ENCODE measurements at places on chromosomes 7 and 10.

- DNase-seq: no peak
These were observed 26.7 kb upstream of the SGMS1 start for GRCh38 chr10:50650481-50650880.

- DNase-seq: no peak
These were observed 690.4 kb upstream of the NRP1 start for GRCh38 chr10:34024693-34025425.

DNA sequence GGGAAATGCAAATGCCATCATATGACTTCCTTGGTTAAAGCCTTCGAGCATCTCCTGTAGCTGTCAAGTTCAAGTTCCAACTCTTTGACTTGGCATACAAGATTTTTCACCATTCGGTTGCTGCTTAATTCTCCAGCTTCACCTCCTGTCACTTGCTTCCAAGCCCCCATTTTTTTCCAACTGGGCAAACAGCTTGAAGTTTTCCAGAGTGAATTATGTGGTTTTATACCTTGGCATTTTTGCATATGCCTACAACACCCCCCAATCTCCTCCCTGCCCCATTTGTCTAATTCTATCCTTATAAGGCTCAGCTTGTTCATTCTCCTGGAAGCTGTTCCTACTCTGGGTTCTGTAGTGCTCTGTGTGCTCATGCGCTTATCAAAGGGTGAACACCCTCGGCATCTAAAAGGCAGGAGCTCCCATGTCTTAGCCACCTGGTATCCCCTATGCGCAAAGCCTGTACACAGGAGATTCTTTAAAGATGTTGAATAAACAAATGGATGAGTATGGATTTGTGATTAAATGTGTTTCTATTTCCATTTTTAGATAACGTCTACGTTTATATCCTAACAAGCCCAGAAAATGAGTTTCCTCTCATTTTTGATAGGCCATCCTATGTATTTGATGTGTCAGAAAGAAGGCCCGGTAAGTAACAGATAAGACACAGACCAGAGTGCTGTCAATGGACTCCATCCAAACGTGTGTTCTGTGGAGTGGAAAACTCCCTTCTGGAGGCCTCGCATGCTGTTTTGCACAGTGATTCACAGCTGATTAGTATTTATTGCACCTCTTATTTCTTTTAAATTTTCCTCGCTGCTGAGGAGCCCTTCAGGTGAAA, 52.5 kb downstream of the CDHR3 start:
- DNase-seq: no peak

DNA sequence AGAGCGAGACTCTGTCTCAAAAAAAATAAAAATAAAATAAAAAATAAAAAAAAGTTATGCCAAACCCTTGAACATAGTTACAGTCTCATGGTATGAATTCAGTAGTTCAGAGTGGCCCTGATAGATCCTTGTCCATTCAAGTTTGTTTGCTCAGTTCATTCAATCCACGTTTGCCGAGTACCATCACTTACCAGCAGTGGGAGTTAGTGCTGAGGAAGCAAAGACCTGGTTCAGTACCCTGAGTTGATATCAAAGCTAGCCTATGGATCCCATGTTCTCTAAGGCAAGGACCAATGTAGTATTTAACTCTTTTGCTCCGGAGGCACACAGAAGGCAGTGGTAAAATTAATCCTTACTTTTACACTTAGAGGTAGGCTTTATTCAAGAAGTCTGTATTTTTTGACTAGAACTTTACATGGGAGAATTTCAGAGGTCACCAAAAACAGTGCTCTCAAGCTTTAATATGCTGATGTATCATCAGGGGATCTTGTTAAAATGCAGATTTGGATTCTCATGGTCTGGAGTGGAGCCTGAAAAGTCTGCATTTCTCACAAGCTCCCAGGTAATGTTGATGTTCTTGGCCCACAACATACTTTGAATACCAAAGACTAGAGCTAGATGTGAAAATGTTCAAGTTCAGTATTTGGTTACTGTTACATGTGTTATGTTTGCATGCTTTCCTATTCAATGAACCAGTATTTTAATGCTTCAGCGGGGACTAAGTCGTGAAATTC, 38.1 kb upstream of the HBP1 start:
- no peak for DNase-seq

DNA sequence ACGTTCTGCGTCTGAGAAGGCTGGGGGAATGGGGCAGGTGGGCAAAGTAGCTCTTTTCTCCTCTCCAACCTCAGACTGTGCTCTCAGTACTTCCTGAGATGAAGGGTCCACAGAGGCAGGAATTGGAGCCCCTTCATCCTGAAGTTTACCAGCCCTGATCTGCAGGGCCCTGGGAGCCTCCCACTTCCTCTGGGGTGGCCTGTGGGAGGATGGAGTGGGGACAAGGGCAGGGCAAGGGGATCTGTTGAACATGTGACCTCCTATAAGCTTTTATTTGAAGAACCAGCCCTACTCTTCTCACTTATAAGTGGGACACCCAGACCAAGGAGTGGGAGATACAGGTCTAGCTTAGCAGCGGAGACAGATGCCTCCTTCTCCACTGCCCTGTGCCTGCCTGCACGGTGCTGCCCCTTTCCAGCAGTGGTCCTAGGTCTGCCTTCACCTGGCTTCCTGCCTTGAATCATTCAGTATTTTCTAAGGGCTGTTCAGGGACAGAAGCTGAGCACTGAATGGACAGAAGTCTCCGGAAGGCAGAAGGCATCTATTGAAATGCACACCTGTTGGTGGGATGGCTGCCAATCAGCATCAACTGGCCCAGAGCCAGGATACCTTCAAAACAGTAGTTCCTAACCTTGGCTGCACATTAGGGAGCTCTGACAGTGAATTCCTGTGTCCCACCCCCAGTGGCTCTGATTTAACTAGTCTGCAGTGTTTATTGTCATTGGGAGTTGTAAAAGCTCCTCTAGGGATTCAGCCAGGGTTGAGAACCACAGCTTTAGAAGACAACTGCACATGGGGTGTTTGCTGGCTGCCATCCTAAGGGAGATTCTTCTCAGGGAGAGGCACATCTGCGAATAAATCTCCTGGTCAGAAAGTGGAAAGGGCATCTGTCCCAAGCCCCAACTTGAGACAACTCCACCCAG, 2.7 kb upstream of the ARHGAP22 start:
- DNase-seq: no peak

DNA sequence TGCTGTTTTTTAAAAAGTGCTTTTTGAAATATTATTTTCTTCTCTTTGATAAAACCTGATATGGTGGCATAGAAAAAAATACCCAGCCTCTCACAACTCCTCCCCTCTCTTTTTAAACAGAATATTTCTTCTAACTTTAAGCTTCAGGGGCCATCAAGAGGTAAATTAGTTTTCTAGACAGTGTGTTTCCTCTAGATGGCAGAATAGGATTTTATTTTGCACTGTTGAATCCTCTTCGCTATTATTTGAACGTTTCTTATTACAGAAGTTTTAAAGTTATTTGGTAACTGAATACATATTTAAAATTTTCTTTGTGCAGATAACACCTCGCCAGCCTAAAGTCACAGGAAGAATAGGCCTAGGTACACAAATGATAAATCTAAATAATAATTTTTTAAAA, 30.3 kb downstream of the ARL5B start:
- no peak for DNase-seq

DNA sequence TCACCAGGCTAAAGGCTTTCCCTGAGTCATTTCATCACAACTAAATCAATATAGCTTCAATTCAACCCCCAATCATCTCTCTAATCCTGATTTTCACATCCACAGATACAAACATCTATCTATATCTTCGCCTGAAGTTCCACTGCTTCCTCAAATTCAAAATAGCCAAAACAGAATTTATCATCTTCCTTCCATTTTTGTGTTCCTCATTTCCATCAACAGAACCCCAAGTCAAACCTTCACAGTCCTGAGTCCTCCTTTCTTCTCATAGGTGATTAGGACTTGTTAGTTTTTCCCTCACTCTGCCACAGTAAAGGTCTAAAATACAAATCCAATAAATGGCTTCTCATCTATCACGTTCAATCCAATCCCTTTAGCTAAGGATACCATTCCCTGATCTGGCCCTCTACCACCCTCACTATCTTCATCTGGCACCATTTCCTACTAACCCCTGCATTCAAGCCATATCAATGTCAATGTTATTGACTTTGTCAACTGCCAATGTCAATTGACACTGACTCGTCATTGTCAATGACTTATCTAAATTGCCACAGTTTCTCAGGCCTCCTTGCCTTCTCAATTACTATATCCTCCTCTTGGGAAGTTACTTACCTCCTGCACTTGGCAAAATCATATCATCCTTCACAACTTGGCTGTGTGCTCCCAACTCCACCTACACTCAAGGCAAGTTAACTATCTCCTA, 2.6 kb downstream of the HYCC1 start:
- no peak for DNase-seq

DNA sequence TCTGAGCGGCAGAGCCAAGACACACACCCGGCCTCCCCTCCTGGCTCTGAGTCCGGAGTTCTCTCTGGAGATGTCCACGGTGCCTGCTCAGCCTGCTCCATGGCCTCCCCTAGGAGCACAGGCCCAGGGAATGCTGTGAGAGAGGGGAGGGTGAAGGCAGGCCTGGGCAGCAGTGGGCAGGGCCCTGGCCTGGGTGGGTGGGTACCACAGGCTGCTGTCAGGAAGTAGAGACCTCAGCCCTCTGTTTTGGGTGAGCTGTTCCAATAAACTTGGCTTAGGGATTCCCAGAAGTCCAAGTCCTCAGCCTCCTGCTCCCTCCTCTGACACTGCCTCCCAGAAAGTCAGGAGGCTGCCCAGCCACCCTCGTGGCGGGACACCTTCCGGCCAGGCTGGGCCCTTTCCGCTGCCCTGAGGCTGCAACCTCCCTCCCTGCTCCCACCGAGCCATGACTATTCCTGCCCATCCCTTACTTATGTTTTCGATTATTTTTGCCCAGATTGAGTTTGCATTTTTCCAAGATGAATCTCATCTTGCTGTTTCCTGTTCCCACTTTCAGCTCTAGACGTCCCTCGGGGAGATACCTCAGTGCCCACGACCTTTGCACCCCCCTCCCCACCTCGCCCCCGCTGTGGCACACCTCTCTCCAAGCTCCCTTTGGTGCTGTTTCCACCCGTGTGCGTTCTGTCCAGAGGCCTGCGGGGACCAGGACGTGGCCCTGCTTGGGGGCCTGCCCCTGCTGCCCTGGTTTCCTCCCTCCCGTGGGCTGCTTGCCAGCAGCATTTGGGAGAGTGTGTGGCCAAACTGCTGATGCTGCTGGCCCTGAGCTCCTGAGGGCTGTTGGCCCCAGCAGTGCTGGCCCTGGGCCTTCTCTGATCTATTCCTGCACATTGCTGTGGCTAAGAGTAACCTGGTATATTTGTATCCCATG, 5.8 kb upstream of the POLM start:
- DNase-seq: no peak

DNA sequence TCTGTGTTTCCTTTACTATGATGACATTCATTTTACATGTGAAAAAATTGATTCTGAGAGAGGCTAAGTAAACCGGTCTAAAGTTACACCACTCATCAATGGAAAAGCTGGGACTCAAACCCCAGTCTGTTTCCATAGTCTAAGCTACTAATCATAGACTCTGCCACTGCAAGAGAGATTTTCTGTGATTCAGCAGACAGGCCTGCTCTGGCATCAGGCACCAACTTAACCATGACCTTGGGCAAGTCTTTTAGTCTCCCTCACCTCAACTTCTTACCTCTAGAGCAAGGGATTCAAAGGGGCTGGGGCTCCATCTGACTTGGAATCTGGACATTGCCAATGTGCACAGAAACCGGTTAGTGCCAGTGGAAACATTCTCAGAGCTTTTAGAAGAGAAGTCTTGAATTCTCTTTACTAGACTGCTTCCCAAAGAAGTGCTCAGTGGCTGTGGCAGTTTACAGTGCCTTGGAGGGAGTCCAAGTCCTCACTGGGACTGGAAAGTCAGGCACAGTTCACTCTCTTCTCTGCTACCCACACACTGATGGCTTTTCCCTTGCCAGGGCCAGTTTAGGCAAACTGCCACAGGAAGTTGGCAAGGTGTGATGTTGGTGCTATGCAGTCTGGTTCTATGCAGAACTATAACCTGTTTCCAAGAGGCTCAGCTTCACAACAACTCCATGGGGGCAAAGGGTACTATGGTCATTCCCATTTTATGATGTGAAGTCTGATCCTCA, 4.5 kb upstream of the BLNK start:
- no peak for DNase-seq

DNA sequence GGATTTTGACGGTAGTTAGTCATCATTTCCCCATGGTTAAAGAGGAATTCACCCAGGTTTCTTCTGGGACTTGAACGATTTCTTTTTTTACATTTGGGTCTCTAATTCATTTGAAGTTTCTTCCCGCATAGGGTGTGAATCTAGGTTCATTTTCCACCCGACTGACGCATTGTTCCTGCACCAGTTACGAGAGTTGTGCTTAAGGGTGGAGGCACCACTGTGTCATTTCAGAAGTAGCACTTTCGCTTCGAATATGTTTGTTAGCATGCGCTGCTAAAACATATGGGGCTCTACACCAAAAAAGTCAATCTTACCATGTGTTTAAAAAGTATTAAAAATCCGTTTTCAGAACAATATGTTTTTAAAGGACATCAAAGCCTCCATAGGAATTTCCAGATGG, 140.3 kb downstream of the VIPR2 start:
- no peak for DNase-seq

- no peak for DNase-seq
These were observed 84.9 kb downstream of the RPS24 start for GRCh38 chr10:78118591-78118990.

DNA sequence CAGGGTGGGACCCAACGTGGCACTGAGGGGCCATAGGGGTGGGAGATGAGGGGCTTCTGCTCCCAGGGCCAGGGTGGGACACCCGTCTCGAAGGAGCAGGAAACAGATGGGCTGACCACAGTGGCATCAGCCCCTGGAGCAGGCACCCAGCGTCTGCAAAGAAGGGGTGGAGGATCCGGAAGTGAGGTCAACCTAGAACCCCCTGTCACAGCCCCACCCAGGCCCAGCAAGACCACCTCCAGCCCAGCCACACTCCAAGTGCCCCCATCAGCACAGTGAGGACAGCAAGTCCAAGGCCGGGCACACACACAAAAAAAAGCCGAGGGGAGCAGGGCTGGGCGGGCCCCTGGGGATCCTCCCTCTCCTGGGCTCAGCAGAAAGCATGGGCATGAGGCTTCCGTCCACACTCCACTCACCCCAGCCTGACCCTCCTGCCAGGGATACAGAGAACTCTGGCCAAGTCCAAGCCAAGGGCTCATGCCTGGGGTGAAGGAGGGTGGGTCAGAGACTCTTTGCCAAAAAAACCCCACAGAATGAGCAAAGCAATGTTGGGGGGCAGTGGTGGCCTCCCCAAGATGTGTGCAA, 111.0 kb downstream of the FOXL3 start:
- DNase-seq: no peak

DNA sequence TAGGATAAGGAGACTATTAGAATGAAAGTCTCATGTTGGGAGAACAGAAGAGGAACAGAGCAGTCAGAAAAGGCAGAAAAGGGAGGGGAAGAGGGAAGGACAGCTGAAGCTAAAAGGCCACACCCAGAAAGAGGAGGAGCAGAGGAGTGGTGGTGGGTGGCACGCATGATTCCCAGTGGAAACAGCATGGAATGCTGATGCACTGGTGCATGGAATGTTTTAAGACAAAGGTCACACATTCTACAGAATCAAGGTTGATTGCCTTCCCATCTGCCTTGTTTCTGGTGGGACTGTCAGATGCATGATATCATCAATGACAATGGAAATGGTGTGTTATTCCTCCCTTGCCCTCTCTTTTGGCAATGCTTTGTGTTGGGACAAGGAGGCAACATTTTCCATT, 285.4 kb upstream of the MKI67 start:
- no peak for DNase-seq
